AG09319 (cell line): ENCODE measurements at places on chromosomes 6 and 20.
A peak's percentile ranks its signal among the peaks of the same experiment; 100 is the strongest.

DNA sequence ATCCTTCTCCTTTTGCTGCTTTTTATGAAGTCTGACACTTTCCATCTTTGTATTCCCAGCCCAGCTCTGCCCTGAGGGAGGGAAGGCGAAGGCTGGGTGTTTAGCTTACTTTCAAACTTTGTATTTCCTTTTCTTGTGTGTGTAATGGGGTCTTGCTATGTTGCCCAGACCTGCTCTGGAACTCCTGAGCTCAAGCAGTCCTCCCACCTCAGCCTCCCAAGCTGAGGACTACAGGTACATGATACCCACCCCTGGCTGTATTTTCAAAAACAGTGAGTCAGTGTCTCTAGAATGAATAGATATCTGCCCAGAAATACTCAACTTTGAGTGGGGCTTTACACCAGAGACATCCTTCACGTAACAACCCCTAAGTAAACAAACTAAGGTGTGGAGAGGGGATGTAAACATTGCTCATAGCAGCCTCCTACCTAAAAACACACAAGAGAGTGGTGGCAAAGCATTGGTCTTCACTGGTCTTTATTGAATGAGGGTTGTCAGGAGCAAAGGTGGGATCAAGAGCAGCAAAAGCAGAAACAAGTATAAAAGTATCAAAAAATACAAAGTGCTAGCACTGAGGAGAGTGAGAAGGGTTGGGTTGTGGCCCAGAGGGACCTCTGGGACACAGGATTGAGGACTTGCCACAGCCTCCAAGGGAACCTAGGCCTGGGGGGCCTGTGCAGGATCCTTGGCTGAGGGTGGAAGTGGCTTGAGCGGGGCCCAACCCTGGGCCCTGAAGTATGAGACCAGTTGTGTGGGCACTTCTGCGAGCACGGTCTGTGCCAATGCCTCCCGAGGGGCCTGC is 10.2 kb downstream of the SPAG4 start:
- DNase-seq: no peak

GRCh38 chr6:142031035-142031434 is 101.7 kb upstream of the GJE1 start:
- no peak for DNase-seq

DNA sequence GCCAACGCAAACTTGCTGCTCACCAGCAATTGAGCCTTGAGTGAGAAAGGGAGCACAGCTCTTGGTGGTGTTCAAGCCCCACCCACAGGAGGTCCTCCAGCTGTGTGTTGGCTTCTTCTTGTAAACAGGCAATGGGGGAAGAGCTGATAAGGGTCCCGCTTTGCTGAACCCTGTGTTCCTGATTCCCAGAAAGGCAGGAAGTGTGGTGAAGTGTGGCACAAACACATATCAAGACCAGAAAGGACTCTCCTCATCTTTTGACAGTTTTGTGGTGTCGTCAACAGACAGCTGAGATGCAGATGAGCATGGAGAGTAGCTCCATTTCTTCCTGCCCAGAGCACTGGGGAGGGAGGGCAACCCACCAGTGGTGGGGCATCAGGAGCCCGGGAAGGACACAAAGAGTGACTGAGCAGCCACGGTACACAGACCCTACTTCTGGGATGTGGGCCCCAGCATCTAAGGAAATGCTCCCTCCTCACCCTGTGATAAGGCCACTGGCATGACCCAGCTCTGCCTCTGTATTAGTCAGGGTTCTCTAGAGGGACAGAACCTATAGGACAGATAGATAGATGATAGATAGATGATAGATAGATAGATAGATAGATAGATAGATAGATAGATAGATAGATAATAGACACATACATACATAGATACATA is 188.9 kb upstream of the TAB2 start:
- DNase-seq: no peak

DNA sequence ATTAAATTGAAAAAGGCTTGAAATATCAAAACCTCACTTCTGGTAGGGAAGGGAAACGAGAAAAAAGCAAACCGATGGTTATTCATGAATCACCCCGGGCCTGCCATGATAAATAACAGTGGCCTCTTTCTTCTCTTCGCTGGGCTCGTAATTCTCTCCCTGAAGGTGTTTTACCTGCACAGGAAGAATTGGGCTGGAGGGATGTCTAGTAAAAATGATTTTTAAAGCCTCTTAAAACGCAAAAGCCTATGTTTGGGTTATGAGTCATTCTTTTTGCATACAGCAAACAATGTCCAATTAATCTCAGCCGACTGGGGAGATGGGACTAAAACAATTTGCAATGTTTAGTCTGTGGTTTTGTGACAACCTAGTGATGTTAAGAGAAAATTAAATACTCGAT is 16.8 kb downstream of the LINC00237 start:
- no peak for DNase-seq

DNA sequence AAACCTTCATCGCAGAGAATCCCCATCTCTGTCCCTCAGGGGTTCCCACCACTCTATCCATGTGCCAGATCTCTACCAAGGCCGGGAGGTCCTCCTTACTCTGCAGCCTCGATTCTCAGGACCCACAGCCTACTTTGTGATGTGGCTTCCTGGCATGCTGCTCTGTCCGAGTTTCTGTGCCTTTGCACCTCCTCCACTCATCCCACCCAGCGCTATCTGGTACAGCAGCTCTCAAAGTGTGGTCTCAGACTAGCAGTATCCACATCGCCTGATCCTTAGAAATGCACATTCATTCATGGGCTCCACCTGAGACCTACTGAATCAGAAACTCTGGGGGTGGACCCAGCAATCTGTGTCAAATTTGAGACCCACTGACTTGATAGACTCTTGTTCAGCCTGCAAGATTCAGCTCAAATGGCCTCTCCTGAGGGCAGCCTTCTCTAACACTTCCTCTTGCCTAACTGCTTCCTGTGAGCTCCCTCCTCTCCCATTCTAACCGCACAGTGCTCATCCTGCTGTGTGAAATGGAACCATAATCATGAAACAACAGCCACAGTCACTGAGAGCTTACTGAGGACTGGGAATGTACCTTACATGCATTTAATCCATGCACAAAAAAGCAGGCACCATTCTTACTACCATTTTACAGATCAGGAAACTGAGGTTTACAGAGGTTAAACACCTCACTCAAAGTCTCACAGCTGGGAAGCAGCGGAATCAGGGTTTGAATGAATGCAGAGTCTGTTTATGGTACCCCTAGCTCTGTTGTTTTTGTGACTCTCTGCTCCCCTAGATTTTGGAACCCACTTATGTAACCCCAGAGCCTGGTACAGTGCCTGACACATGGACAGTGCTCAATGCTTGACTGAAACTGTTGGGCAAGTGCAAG is 69.4 kb downstream of the JPH2 start:
- no peak for DNase-seq

GRCh38 chr6:56374841-56375369 is 127.5 kb upstream of the COL21A1 start:
- DNase-seq: peak; percentile 81

GRCh38 chr20:59823491-59824259 is 109.8 kb downstream of the SYCP2 start:
- DNase-seq: no peak

DNA sequence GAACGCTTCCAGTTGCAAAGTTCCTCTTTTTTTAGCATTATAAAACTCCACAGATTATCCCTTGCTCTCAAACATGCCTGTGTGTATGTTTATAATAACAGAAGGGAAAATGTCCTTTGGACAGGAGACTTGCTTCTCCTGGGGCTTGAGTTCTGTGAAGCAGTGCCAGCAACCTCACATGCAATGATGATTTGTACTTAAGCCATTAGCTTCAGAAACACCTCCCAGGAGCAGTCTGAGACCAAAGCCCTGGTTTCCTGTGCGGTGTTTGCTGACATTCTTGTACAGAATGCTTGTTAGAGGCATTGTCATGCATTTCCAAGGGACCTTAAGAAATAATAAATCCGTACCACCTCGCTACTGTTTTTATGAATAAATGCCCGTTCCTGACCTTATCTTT is 752.8 kb downstream of the CBLN4 start:
- no peak for DNase-seq
